ENCODE measurements at places on chromosomes 12 and 14. TPM values are rescaled to one million over a fixed set of nuclear protein-coding genes. Genes with fewer than 3 reads are reported as not detected.

ACACB gene
- total RNA-seq, result 11.1 TPM

DPPA3 gene
- total RNA-seq, result not detected

LMNTD1 gene
- not detected for total RNA-seq

YBX3 gene
- total RNA-seq, result 419 TPM

PRR4 gene
- 2.2 TPM for total RNA-seq

GZMB gene
- total RNA-seq, result 0.74 TPM

NANOG gene
- total RNA-seq, result 0.22 TPM

CCDC184 gene
- 0.34 TPM for total RNA-seq
